ENCODE measurements at places on chromosomes 5 and 9.

DNA sequence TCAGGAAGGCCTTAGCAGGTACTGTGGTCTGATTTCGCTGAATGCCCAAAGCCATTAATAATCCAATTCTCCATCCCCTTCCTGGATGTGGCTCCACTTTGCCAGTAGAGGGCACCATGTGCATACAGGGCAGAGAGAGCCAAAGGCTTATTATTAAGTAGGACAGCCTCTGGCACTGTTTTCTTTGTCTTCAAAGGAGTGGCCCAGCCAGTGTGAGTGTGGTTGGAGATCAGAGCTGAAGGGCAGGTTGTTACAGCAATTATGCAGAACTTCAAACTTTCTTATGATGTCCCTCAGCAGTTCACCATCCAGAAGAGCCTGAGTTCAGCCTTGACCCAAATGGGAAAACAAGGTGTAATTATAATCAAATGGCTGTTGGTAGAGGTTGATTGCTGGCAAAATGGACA, 38.6 kb upstream of the CEMIP2 start:
- peak; percentile 27 for DNase-seq

DNA sequence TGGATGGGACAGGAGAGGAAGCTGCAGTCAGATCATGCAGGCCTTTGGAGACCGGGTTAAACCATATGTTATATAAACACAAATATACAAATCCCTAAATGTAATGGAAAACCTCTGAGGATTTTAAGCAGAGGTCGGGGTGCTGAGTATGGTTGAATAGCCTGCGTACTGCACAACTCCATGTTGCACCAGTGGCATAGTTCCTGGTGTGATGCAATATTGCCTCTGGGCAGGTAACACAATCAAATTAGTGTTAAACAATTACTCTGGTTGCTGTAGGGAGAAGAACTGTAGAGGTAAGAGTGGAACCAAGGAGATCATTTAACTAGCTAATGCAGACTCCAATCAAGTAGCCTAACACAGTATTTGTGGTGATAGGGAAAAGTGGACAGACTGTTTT, 21.3 kb upstream of the RNF145 start:
- no peak for DNase-seq

GRCh38 chr5:42387563-42387962, 35.7 kb upstream of the GHR start:
- DNase-seq: no peak

DNA sequence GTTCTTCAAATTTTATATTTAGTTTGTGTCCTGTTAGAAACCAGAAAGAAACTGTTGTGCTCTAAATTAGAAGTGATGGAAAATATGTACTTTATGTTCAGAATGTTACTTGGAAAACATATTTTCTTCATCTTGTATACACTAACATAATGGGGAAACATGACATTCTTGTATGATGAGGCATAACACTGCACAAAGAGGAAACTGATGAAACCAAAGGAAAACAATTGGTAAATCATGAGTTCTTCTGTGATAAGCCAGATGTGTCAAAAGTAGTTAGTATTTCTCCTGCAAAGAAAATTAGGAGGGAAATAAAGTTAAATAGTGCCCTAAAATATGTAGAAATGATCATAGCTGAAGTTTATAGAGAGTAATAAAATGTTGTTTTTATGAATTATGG, 111.1 kb upstream of the FBN2 start:
- DNase-seq: no peak

- DNase-seq: no peak
Observed at GRCh38 chr9:512555-513272, 298.0 kb downstream of the DOCK8 start.

DNA sequence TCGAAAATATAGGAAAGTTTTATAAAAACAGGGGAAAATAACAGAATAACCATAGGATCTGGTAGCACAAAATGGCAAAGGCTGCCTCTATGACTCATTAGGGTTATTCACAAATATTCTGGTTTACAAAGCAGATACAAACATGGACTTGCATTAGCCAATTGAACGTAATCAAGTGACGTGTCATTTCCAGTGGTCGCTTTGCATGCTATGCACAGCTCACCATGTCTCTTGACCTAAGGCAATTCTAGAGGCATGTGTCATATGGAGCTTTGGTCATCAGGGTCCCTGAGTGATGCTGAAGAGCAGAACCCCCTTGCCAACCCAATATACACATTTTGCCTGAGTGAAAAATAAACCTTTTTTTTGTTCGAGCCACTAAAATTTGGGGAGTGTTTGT, 158.8 kb downstream of the TMEM161B start:
- no peak for DNase-seq

- DNase-seq: no peak
Observed at GRCh38 chr9:1216532-1216931, 166.4 kb downstream of the DMRT2 start.
